IPS DF 19.7 (cell line): ENCODE measurements at places on chromosomes 16 and 17.

DNA sequence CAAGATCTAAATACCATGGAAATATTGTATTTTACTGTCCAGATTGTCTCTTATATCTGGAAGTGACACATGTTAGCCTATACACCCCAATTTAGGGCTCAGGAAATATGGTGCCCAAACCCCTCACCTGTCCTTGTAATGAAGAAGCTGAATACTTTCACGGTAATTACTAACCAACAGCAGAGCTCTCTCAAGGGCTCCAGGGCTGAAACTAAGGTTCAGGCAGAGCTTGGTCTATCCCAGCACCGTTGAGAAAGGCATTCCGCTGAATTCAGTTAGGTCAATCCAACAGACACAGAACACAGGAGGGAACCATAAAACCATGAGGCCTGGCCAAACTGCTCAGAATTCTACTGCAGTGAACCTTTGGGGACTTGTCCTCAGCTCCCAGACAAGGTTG is 14.9 kb downstream of the MYO18A start:
- DNase-seq = no peak

DNA sequence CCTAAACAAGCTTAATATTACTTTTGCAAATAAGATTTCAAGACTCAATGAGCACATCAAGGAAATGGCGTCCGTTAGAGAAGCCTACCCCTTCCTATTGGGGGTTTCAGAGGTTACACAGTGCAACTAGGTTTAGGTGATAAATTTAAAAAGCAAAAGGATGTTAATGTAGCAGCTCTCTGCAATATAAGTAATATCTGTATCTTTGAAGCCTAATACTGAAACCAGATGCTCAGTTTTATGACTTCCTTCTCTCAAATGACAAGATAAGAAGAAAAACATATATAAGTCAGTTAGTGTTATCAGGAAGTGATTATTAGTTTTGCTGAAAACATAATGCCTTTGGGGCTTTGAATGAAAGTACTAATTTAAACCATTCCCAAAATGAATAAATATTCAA is 54.3 kb upstream of the MED13 start:
- DNase-seq = no peak

DNA sequence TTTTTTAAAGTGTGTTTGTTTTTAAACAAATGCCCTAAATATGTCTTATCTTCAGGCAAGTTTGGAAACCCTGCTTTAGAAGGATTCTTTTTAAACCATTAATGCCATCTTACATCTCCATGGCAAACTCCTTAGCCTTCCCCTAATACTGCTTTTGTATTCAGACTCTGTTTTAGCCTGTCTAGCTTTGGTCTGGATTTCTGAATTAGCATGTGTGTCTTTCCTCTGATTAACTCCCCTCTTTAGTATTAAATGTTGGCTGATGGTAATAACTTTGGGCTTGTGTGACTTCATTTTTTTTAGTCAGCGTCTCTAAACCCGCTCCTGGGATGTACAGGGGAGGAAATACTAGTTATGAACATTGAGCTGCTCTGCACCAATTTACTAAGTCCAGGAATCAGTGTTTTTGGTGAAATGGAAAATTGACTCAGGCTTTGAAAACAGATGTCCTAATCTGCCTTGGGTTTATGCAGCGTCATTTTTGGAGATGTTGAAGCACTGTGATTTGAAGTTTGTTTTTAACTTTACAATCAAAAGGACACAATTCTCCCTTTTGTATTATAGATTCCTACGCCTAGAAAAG is 22.2 kb downstream of the WIPF2 start:
- no peak for DNase-seq

DNA sequence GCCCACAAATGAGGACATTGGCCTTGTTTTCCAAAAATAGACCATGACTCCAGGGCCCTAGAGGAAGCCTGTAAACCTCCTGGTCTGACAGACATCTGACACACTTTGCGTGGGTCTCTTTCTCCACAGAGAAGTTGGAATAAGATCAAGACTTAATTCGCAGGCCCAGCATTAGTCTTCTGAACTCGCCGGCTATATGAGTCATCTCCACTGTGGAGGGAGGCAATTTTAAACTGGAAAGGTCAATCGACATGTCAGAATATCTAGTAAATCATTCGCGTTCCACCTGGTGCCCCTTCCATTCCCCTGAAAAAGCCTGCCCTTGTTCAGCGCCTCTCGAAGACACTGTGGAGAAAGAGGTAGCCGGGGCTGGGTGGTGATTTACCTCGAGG is 140.1 kb downstream of the CLEC16A start:
- DNase-seq = no peak

GRCh38 chr16:85191341-85191965 is 79.2 kb upstream of the CIBAR2 start:
- no peak for DNase-seq

DNA sequence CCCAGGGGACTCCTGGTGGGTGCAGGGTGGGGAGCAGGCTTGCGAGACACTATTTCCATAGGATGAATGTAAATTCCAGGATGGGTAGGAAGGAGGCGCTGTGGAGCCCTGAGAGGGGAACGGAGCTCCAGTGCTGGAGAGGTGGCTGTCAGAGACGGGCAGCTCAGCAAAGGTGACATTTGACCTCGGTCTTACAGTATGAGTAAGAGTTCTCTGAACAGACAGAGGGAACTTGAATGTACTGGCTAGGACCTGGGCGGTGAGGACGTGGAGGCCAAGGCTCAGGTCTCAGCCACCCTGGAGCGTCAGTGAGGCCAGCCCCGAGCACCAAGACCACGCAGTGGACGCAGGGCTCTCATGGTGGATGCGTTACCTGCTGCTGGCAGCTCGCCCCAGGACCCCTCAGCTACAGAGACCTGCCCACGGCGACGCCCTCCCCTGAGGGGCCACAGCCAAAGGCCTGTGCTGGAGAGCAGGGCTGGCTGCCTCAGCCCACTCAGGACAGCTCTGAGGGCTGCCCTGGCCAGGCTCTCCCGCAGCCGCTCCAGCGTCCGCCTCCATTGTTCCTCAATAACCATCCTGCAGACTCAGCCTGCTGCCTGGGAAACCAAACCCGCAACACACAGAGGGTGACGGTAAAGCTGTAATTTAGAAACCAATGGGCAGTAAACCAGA is 65.9 kb upstream of the TNRC6C start:
- no peak for DNase-seq

DNA sequence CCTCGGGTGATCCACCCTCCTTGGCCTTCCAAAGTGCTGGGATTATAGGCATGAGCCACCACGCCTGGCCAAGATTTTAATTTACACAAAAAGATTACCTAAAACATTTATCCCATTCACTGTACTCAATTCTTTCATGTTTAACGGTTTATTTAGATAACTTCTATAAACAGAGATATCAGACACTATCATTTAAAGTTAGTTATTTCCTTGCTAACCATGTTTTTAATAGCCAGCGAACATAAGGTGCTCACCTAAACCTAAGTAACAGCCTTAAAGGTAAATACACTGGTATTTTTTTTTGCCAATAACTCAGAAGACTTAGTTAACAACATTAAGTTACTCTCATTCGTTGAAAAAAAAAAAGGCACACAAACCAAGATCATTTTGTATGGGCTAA is 82.0 kb upstream of the C17orf78 start:
- no peak for DNase-seq

DNA sequence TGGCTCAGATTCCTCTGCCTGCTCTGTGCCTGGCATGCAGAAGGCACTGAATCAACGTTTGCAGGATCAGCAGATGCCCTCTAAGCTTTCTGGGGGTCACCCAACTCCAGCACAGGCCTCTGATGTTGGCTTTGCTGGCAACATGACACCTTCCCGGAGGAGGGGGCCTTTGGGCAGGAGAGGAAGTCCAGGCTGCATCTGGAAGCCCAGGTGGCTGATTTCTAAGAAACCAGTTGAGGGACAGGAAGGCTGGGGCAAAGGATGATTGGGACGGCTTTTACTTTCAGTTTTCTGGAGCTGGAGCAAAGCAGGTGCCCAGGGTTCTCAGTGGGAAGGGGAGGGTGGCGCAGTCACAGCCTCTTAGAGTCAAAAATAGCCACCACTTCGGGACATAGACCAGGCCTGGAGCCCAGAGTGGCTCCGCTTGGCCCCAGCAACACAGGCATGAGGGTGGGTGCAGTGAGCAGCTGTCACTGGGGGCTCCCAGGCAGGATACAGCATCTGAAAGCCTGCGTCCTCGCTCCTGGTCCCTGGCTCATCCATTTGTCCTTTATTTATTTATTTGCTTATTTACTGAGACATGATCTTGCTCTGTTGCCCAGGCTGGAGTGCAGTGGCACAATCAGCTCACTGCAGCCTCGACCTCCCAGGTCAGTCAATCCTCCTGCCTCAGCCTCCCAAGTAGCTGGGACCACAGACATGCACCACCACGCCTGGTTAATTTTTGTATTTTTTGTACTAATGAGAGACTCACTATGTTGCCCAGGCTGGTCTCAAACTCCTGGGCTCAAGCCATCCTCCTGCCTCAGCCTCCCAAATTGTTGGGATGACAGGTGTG is 15.1 kb downstream of the SOCS1 start:
- no peak for DNase-seq

- no peak for DNase-seq
Observed at GRCh38 chr17:36149296-36149820, 27.1 kb downstream of the TBC1D3B start.

GRCh38 chr17:82031303-82031884 is at the start of gene RAC3:
Gene RAC3, plus strand, starts transcription at chr17:82031678. Its CDS starts 84 bp downstream, at chr17:82031762.
- no peak for DNase-seq
